ENCODE measurements at places on chromosomes 7 and 10. TPM values are rescaled to one million over a fixed set of nuclear protein-coding genes. Genes with fewer than 3 reads are reported as not detected.

Gene FAM25A
- not detected for total RNA-seq

Gene TMEM229A
- total RNA-seq: 0.33 TPM

Gene ENO4
- 1.4 TPM for total RNA-seq

Gene FAM20C
- total RNA-seq: 17.4 TPM

Gene IFIT1B
- total RNA-seq: not detected

Gene ARL4A
- total RNA-seq: 25.0 TPM

Gene ACSL5
- 13.9 TPM for total RNA-seq

Gene USP6NL
- 29.6 TPM for total RNA-seq

Gene CYP3A4
- 10.0 TPM for total RNA-seq

Gene CDC14C
- total RNA-seq: not detected

Gene UTF1
- not detected for total RNA-seq

Gene NEUROD6
- not detected for total RNA-seq
